ENCODE measurements at places on chromosomes 16 and 17.
A peak's percentile ranks its signal among the peaks of the same experiment; 100 is the strongest.

- no peak for DNase-seq
These were observed 68.5 kb downstream of the WWP2 start for GRCh38 chr16:69830534-69831211.

DNA sequence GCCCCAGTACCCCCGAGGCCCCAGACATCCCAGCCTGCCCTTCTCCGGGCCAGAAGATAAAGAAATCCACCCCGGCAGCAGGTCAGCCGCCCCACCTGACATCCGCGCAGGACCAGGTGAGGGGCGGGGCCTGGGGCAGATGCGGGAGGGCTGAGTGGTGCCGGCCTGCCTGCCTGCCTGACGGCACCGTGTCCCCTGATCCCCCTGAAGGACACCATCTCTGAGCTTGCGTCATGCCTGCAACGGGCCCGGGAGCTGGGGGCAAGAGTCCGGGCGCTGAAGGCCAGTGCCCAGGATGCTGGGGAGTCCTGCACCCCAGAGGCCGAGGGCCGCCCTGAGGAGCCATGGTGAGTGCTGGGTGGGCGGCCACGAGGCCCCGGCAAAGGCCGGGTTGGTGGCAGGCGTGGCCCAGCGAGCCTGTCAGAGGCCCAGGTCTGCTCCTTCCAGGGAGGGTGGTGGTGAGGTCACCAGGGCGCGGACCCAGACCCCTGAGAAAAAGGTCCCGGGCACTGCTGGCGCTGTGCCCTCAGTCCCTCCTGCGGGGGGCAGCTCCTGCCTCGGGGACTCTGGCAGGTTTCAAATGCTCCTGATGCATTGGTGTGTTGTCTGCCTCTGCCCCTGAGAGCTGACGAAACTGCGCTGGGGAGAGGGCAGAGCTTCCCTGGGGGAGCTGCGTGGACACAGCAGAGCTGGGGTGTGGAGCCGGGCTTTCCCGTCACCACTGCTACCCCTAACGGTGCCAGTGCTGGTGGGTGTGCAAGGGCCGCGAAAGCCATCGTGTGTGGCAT lies 1.2 kb downstream of the CDT1 start:
- DNase-seq, result no peak

DNA sequence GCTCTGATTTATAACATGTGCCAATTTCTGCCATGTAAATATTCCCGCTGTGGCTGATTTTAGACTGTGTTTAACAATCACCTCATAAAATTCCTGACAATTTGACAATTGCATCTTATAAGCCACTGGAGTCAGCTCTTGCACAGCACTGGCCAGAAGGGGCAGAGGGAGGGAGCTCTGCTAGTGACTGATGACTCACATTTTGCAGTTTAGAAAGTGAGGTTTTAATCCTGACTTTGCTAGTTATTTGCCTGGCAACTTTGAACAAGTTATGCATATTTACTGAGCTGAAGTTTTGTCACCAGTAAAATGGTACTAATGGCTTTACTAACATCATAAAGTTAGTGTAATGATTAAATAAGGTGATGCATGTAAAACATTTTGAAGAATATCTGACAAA lies 452.3 kb downstream of the CNTNAP4 start:
- no peak for DNase-seq

GRCh38 chr16:3876695-3877094 lies 3.8 kb downstream of the CREBBP start:
- no peak for DNase-seq

DNA sequence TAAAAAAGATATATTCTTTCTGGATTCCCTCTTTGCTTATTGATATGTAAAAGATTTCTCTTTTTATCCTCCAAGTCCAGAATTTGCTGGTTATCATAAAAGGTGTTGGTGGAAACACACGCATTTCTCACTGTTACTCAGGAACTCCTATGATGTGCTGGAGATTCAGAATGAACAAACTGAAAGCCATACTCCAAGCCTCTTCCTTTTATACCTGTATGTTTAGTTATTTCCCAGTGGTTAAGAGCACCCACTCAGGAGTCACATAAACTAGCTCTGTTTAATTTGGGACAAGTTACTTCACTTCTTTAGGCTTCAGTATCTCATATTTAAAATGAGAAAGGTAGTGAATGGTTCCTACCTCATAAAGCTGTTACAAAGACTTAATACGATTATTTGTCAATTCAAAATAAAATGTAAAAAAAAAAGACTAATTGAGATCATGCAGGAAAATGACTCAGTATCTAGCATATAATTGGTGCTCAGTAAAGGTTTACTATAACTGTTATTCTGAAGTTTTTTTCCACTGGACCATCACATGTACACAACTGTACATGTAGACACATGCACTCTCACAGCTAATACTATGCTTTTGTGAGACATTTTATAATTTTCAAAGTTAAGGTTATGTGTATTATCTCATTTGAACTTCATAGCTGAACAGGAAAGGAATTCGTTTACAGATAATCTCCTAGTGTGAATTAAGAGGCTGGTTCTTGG lies 47.1 kb downstream of the TNRC6C start:
- DNase-seq, result no peak

- DNase-seq, result no peak
These were observed 158.7 kb downstream of the KATNIP start for GRCh38 chr16:27708651-27709050.

GRCh38 chr17:75289832-75290337 lies 652 bp upstream of the SLC25A19 start:
- DNase-seq, result peak; percentile 68
